ENCODE measurements at places on chromosomes 2 and 18.
A peak's percentile ranks its signal among the peaks of the same experiment; 100 is the strongest.

DNA sequence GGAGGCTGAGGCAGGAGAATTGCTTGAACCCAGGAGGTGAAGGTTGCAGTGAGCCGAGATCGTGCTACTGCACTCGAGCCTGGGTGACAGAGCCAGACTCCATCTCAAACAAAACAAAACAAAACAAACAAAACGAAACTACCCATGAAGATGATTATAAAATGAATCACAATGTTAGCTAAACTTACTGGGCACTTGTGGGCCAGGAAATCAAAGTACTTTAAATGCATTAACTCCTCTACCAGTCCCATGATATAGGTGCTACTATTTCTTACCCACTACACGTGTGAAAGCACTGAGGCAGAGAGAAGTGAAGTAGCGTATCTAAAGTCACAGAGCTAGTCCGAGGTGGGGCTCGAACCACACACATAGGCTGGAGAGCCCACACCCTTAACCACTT is 53.6 kb downstream of the POLE4 start:
- DNase-seq, result no peak

- DNase-seq, result no peak
Observed at GRCh38 chr2:26269571-26270158, 24.9 kb downstream of the HADHB start.

- no peak for DNase-seq
Observed at GRCh38 chr2:217909156-217909820, 93.5 kb downstream of the TNS1 start.

GRCh38 chr2:121297217-121297830 is 12.3 kb upstream of the TFCP2L1 start:
- DNase-seq, result no peak

DNA sequence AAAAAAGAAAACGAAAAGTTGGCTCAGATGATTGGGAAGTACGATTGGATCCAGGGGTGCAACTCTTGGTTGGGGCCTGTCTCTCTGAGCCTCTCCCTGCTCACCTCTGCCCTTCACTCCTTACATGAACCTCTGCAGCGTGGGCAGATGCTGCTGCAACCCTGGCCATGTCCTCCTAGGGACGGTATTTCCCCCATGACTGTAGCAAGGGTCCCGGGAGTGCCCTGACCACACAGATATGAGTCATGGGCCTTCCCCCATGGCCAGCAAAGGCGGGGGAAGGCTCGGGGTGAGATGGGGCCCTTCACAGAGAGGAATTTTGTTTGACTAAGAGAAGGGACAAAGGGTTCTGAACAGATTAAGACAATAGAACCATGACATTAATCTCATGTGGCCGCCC is 129.0 kb downstream of the NCK2 start:
- DNase-seq, result peak; percentile 77

- DNase-seq, result no peak
Observed at GRCh38 chr2:65331336-65332025, 100.9 kb downstream of the SPRED2 start.

DNA sequence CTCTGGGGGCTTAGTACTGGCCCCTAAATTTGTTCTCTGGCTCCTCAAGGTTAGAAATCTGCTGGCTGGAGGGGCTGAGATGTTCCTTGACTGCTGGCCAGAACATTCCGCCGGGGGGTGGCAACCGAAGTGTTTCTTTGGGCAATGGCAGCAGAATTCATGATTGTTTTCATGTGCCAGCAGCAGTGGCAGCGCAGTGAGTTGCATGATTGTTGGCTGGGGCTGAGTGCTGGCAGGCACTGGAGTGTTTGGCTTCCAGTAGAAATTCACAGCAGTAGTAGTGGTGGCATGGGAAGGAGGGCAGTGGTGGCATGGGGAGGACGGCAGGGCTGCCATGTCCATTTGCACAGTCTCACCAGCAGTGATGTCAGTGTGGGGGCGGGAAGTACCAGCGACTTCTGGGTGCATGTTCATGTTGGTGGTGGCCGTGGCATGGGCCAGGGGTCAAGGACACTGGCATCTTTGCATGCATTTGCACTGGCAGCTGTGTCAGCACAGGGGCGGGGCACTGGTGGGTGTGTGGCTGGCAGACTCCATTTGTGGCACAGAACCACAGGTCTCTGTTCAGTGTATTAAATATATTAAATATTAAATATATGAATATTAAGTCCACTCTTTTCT is 130.6 kb upstream of the CDH7 start:
- DNase-seq, result no peak

DNA sequence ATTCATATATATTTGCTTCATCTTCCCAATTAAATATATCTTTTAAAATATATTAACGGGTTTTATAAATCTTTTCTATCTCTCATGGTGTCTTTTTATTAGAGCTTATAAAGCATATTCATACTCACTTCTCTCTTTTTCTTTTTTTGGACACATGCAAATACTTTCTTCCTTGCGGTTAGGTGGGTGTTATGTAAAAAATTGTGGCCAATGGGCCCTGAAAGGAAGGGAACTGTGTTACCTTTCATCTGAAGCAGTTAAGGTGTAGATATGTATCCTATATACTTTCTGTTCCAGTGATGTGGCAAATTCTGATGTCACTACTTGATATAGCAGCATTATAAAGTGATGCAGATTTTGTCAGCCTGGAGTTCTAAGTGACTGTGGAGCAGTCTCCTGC is 714.5 kb downstream of the PLCL1 start:
- DNase-seq, result no peak

DNA sequence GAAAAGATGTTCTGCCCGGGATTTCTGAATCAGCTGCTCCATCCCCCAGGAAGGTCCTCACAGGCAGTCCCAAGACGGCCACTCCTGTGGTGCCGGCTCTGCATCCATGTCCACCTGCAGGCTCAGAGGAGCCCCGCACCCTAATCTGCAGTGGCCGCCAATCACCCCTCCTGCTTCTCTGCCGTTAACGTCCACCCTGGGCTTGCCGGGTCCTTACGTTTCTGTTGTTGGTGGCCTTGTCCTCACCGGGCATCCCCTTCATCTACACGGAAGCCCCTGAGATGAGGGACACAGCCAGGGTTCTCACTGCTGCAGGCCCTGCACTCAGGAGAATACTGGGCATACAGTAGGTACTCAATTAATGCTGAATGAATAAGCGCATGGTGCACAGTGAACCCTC is 131.5 kb upstream of the SNTG2 start:
- DNase-seq, result no peak

DNA sequence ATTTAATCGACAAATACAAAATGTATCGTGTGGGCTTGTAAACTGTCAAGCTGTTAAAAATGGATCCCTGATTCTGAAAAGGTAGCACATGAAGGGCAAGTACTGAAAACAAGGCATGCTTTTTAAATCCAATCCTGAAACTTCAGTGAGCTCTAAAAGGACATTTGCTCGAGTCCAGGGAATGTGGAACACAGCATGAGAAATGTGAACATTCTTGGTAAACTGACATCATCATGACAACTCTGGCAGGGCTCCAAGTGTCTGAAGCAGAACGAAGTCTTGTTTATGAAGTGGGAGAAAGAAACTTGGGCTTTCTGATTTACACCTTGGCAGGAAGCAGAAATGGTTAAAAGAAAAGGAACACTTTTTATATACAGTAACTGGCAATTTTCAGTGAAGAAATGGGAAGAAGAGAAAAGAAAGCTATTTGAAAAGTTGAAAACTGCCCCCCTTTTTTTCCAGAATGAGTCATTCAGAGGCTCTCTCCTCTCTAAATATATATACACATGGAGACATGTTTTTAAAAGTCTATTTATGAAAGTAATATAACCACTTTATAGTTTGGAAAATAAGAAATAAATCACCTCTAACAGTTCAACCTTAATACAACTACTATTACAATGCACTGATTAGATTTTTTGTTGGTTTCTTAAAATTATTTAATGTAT is 120.8 kb downstream of the GAREM1 start:
- DNase-seq, result no peak

GRCh38 chr18:22467760-22468553 is 50.2 kb upstream of the CTAGE1 start:
- no peak for DNase-seq

DNA sequence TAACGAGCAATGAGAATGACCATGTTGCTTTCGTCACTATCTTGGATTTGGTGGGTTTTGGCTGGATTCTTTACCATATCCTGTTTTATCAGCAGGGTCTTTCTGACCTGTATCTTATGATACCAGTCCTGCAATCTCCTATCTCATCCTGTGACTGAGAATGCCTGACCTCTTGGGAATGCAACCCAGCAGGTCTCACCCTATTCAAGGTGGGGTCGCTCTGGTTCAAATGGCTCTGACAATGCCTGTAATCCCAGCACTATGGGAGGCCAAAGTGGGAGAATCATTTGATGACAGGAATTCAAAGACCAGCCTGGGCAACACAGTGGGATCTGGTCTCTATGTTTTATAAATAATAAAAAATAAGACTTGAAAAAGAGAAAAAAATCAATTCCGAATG is 173.5 kb downstream of the ACTR3 start:
- DNase-seq, result no peak

GRCh38 chr2:178819147-178819875 is 12.1 kb upstream of the TTN start:
- no peak for DNase-seq

GRCh38 chr2:57876313-57876712 is 170.3 kb upstream of the VRK2 start:
- no peak for DNase-seq

DNA sequence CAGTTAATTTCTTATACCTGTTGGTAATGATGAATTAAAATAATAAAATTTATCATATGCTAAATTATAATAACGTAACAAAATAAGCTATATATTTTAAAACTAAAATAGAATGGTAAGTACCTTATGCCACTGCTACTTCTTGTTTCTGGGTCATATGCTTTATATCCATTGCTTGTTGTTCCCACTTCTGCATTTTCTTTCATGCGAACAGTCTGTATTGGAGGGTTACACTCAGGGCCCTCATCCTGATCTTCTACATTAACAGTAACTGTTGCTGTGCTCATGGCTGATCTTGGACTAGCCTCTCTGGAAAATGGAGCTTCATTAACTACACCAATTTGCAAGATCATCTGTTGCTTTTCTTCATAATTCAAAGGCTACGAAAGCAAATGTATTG is 22.2 kb downstream of the DSC2 start:
- DNase-seq, result no peak
